Ammon's horn (tissue), 1 donor: ENCODE measurements at places on chromosomes 5 and 9.

DNA sequence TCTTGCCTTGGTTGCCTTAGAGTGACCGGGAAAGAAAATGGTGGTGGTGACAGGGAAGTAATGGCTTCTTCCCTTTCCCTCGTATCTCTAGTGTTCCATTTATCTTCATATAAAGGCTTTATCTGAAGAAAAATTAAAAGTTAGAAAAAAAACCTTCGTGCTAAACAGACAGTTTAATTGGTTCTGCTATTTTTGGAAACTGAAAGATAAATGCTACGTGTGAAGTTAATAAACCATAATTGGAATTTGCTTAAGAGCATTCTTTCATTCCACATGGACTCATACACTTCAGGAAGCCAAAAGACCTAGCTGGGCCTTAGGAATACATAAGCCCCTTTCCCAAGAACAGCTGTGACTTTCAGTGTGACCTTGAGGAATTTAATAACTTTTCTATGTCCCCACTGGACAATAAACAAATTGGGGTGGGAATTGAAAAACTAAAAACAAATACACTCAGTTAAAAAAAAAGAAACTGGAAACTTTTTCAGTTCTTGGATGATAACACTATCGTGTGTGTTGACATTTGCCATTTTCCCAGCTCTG is 818.8 kb upstream of the WWC1 start:
- DNase-seq = no peak

- no peak for DNase-seq
Observed at GRCh38 chr5:170317499-170317898, 19.9 kb upstream of the LCP2 start.

DNA sequence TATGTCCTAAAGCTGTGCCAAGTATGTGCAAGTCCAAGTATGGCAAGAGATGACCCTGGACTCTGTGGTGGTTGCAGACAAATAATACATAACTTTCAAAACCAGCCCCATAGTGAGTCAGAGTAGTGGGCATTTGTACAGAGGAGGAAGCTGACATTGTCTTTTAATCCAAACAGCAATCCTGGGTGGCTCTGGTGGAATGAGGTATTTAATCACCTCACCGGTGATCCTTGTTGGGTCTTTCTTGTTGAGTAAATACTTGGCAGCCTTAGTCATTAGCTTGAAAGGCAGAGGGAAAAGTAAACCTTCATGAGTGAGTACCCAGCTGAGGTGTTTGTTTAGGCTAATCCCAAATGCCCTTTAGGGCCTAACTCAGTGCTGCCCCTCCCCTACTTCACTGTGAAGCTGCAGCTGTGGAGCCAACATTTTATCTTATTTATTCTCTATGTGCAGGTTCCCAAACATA is 148.7 kb upstream of the SLC12A2 start:
- no peak for DNase-seq

DNA sequence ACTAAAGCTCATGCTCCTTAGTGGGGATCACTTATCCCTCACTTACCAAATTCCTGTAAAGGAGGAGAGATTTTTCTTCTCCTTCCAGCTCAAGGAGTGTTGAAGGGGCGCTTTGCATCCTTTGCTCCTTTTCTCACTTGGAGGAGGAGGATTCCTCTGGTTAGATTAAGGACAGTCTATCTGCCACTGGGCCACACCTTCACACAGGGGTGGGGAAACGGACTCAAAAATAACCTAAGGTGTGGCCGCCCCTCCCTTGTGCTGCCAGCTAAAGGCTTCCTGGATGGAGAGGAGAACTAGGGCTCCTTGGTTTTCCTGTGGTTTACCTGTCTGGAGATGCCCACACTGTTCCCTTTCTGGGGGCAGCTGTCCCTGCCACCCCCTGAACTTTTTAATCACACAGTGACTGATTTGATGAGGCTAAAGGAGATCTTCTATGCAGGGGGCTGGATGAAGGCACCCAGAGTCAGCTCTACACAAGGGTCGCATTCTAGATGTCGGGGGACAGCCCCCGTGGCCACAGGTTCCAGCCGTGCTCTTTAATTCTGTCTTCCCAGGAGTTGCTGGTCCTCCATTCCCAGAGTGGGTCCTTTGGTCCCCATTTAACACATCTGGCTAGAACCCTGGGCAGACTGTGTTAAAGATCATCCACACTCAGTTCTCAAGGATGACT is 14.4 kb downstream of the GLRX start:
- DNase-seq = no peak

GRCh38 chr5:61232490-61233050 is 70.3 kb upstream of the SMIM15 start:
- no peak for DNase-seq

GRCh38 chr9:116152941-116153764 is 438 bp upstream of the PAPPA start:
- no peak for DNase-seq

DNA sequence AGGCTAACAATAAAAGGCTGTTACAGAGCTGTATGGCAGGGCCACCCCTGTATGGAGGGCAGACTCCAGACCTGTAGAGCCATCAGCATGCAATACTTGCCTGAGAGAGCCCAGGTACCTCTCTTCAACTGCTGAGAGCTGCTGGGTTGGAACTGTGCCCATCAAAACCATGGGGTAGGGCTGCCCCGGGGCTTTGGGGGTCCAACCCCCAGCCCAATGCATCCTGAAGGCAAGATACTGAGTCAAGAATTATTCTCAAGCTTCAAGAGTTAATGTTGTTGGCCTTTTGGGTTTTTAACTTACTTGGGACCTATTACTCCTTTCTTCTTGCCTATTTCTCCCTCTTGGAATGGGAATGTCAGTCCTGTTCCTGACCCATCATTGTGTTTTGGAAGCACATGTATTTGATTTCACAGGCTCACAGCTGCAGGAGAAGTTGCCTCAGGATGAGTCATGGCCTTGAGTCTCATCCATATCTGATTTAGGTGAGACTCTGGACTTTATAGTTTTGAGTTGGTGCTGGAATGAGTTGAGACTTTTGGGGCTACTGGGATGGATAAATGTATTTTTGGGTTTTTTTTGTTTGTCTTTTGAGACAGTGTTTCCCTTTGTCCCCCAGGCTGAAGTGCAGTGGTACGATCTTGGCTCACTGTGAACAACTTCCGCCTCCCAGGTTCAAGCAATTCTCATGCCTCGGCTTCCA is 21.0 kb upstream of the CDK7 start:
- no peak for DNase-seq

GRCh38 chr5:145980259-145980658 is 43.9 kb downstream of the SH3RF2 start:
- DNase-seq = no peak

DNA sequence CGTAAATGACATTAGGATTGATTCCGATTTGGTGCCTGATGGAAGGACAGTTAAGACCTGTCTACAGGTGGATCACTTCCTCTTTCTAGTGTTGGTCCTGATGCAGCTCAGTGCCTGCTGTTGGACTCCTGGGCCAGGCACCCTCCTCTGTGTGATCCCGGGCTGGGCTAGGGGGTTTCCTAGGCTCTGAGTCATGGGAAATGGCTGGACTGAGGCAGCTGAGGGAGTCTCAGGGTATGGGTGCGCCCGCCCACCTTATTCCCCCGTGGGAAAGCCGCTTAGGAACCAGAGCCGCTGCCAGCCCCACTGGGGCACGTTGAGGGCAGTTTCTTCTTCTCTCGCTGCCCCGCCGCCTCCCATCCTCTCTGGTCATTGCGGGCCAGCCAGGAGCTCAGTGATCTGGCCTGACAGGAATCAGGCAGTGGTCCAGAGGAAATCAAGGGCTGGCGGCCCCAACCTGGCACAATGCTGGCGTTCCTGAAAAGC is 12.9 kb downstream of the TCF7 start:
- no peak for DNase-seq

DNA sequence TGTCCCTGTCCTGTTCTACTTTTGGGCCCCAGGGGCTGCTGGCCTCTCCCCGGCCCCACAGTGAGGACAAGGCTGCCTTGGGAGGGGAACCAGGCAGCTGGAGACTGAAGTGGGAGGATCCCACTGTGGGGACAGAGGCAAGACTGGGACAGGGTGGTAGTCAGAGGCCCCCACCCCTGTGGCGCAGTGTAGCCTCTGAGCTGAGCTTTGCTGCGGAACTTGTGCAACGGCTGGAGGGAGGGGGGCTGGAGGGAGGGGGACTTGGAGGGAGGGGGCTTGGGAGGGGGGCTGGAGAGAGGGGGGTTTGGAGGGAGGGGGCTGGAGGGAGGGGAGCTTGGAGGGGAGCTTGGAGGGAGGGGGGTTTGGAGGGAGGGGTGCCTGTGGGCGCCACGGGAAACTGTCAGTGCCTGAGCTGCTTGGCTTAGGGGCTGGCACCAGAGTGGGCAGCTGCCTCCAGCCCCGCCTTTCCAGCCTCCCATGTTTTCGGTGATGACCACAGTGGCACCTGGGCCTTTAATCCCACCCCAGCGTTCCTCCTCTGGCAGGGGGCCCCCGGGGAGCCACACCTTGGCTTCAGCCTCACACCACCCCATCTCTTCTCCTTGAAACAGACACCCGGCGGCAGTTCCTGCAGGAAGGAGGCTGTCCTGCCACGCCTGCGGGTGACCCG is 2.3 kb upstream of the FUT7 start:
- no peak for DNase-seq

GRCh38 chr5:83417884-83418283 is 53.7 kb upstream of the VCAN start:
- DNase-seq = no peak

DNA sequence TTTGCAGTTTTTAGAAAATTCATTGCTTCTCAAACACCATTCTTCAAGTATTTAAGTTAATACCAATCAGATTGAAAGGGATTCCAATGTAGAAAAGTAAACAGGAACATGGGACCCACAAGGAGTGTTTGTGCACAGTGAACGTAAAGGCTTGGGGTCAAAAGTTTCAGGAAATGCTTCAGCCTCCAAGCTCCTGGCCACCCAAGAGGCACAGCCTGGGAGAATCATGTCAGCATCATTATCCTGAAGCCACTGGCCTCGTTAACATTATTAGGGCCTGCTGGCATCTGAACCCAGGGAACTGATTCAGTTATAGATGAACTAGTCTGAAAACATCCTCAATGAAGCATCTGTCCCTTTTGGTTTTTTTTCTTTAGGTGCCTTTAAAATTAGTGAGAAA is 122.9 kb downstream of the NXNL2 start:
- no peak for DNase-seq

DNA sequence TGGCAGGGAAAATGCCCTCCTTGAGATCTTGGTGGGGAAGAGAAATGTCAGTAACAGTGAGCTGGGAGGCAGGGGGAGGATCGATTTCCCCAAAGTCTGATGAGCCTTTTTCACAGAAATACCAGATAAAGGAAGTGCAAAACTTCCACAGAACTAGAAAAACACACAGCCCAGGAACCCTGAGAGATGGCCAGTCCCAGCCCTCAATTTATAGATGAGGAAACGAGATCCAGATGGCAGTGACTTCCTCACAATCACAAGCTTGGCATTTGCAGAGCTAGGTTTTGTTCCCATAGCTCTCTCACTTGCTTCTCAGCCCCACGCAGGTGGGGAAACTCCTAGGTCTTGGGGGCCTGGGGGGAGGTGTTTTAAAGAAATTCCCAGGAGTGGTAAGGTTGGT is 3.8 kb upstream of the GGTA1 start:
- peak; percentile 55 for DNase-seq

- DNase-seq = no peak
Observed at GRCh38 chr9:129646654-129647053, 4.7 kb upstream of the ASB6 start.

- no peak for DNase-seq
Observed at GRCh38 chr9:21660976-21661375, 141.5 kb upstream of the MTAP start.
